8988T (cell line): ENCODE measurements at places on chromosomes 1 and 21.

GRCh38 chr1:91402023-91402422 is 2.6 kb downstream of the HFM1 start:
- DNase-seq, result no peak

- no peak for DNase-seq
Measured at GRCh38 chr1:18069903-18070302, 37.7 kb upstream of the IGSF21 start.

DNA sequence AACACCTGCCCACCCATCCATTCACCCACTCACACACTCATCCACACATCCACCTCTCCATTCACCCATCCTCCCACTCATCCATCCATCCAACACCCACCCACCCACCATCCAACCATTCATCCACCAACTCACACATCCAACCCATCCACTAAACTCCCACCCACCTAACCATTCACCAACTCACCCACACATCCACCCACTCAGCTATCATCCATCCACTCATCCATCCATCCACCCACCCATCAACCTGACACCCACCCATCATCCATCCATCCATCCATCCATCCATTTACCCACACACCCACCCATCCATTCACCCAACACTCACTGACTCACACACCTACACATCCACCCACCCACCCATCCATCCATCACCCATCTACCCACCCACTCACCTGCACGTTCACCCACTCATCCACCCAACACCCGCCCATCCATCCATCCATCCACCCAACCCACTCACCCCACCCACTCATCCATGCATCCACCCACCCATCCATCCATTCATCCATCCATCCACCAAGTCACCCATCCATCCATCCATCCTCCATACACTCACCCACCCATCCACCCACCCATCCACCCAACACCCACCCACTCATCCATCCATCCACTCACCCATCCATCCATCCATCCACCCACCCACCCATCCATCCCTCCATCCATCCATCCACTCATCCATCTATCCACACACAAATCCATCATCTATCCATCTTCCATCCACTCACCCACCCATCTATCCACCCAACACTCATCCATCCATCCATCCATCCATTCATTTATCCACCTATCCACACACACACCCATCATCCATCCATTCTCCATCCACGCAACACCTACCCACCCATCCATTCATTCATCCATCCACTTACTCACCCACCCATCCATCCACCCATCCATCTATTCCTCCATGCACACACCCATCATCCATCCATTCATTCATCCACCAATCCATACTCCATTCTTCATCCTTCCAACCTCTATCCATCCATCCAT is 17.4 kb upstream of the PRDM16 start:
- DNase-seq, result no peak

DNA sequence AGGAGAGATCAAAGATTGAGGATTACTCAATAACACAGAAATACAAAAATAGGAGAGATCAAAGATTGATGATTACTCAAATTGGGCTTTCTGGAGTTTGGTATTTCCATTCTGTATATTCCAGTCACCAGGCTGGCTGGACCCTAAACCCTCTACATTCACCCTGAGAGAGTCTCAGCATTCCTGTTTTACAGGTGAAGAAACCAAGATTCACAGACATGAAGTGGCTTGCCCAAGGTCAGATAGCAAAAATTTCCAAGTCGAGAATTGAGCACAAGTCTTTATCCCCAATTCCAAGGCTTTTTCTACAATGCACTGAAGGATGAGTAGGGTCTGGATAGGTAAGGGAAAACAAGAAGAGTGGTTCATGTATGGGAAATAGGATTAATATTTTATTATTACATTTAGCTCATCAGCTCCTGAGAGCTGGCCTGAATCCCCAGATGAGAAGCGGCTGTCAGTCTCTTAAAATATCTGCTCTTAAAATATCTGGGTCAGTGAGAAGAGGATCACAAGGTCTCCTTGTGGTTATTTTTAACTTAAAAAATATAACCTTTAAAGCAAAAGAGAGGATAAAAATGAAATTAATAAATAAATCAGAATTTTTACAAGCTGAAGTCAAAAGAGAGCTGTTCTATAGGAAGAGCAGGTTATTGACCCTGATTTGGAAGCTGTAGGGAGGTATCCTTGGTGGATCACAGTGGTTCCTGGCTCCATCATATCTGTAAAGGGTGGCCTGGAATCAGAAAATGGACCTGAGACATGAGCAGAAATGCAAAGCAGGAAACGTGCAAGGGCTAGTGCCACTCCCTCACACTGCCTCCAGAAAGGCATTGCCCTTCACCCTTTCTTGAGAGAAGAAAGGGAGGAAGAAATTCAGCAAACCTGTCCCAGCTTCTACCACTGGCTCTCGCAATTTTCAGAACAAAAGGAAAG is 29.1 kb upstream of the SEC16B start:
- no peak for DNase-seq

- DNase-seq, result no peak
Measured at GRCh38 chr1:1308756-1309250, 406 bp downstream of the PUSL1 start.

GRCh38 chr1:238501290-238501689 is 610.6 kb upstream of the ZP4 start:
- DNase-seq, result no peak

- no peak for DNase-seq
Measured at GRCh38 chr1:54937469-54937868, 43.0 kb upstream of the TMEM61 start.

- DNase-seq, result no peak
Measured at GRCh38 chr1:245180496-245181157, 25.8 kb downstream of the KIF26B start.
